ENCODE measurements at places on chromosomes 13 and 19. TPM values are rescaled to one million over a fixed set of nuclear protein-coding genes. Genes with fewer than 3 reads are reported as not detected.

The ZNF723 gene
- total RNA-seq: not detected

The IQCN gene
- 3.5 TPM for total RNA-seq

The ZNF112 gene
- total RNA-seq: 7.7 TPM

The CELF5 gene
- total RNA-seq: not detected

The C19orf44 gene
- total RNA-seq: 7.2 TPM

The KLK15 gene
- not detected for total RNA-seq

The SULT2A1 gene
- not detected for total RNA-seq

The DNAAF3 gene
- total RNA-seq: 0.59 TPM

The UGGT2 gene
- total RNA-seq: 78.2 TPM

The MBD3L3 gene
- total RNA-seq: not detected

The NOTCH3 gene
- 49.8 TPM for total RNA-seq

The SLC17A7 gene
- total RNA-seq: under 0.01 TPM

The PBX4 gene
- 0.36 TPM for total RNA-seq

The TEX29 gene
- total RNA-seq: 0.36 TPM

The LILRB4 gene
- total RNA-seq: under 0.01 TPM

The POSTN gene
- 1,081 TPM for total RNA-seq

The RHPN2 gene
- total RNA-seq: 1.4 TPM
